Right ventricle myocardium superior (tissue), 1 donor: ENCODE measurements at places on chromosomes 6 and 20.

DNA sequence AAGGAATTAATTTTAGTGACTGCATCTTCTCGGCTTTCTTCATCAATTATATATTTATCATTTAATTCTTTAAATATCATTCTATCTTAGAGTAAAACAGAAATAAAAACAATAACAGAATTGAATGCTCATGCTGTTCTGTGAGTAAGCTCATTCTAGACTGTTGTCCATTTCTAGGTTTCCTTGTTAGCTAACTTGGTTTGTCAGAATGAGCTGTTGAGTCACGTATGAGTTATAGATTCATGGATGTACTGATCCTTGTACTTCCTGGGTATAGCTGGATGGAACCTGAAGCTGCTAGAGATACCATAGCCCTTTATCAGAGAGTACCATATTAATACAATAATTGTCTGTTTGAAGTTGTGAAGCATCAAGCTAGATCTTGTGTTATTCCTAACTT, 515.3 kb downstream of the TENT5A start:
- no peak for DNase-seq

GRCh38 chr20:51378171-51378928, 164.2 kb downstream of the NFATC2 start:
- no peak for DNase-seq

DNA sequence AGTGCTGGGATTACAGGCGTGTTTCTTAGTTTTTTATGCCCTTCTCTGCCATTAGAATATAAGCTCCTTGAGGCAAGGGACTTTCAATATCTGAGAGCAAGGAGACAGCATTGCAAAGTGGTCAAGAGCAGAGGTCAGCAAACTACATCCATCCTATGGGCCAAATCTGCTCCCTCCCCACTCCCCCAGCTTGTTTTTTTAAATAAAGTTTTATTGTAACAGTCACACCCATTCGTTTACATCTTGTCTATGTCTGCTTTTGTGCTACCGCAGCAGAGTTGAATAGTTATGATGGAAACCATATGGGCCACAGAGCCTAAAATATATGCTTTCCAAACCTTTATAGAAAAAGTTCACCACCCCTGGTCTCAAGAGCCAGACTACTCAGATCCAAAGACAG, 227.9 kb downstream of the EYA2 start:
- no peak for DNase-seq

DNA sequence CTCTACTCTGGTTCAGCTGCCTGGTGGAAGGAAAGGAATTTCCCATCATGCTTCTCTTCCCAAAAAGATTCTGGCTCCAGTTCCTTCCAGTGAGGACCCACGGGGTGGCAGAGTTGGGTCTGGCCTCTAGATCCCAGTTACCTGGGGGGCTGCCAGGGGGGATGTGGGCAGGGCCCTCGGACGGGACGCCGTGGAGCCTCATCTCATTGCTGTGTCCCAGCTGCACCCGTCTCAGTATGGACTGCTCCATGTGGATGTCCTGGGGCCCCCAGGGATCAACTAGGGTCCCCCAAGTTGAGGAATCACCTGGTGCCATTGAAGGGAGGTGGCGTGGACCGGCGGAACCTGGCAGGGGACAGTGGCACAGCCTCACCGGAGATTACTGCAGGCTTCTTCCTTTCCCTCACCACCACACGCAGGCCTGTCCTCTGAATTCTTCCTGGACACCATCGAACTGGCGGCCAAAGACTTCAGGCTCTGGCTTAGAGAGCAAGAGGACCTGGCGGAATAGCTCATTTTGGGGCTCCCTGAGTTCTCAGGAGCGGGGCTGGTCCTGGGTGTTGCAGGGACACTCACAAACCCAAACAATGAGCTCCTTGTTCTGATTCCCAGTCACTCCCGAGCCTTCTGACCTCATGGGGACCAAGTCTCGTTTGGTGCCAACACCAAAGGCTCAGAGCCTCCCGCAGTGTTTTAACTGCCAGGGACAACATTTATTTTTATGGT, 8.5 kb downstream of the ZBP1 start:
- DNase-seq = peak; percentile 68

- DNase-seq = no peak
These were observed 253.7 kb upstream of the SUPT3H start for GRCh38 chr6:45631396-45631795.

- DNase-seq = peak; percentile 52
These were observed 1.1 kb upstream of the RPS12 start for GRCh38 chr6:132813173-132813856.

DNA sequence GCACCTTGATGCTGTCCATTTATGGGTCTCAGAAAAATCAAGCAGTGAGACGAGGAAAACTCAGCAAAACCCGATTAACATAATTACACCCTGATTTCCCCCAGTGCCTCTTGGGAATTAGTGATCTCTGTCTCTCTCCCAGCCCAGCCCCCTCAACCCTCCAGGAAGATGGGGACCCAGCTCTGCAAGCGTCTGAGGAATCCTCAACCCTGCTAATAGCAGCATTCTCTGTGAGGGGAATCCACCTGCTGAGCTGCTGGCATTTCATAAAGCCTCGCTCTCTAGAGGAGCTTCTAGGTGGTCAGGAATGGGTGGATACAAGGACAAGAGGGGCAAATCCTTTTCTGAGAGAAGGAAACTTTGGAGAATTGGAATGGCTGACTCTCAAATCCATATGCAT, 13.9 kb downstream of the NR2E1 start:
- DNase-seq = no peak

DNA sequence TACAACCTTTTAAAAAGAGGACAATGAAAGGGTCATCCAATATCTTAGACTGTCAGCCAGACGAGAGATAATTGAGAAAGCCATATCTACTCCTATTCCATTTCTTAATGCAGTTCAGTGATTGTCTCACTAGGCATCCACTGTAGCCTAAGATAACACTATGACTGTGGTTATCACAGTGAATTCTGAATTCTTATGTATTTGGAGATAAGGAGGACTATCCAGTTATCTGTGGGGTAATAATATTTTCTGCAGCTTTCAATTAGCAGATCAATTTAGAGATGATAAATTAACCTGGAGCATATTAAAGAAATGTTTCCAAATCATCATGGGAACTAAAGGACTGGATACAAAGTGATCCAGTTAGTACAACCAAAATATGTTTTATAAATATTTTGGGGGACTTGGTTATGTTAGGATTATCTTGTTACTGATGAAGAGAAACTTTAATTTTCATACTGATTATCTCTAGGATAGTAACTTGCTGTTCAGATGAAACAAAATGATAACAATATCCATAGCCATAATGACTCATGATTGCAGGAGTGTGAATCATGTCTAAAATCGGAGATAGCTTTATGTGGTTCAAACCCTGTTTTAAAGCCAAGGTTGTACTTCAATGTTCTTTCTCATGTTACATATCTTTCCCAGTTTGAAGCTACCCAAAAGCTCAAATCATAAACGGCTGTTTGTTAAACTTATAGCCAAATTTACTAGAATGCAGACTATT, 1152.0 kb downstream of the HACE1 start:
- DNase-seq = no peak

DNA sequence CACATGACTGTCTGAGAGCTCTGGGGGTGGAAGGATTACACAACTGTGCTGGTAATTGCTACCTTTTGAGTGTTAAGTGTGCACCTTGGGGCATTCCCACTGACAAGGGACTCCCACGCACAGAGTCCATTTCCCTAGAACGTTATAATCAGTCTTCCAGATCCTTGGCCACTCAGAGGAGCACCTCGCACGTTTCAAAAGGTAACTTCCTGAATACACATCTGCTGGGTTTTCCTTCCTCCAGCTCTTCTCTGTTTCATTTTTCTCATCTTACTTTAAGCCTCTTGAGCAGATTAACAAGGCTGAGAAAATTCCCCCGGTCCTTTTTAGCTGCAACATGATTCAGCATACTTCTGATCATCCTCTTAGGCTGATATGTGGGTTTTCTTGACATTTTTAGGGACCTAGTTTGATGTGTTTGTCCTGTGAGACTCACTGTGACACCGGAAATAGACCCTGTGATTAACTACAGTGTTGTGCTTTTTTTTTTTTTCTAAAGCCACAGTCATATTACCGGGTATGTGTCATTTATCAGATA, 98.4 kb upstream of the DUSP22 start:
- DNase-seq = no peak

DNA sequence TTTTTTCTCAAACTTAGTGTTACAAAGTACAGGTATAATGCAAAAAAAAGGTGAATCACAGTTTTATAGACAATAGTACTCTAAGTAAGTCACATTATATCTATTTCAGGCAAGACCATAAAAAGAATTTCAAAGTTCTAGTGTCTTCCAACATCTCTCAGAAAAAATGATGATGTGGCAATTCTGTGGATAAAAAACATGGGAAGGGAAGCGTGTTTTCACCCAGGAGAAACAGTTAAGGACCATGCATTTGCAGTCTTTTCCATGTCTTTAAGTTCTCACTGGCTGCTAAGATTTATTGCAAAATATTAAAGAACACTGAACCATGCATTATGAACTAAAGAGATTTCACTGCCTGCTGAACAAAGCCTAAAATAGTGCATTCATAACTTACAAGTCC, 1.8 kb downstream of the SSR1 start:
- DNase-seq = no peak

GRCh38 chr20:4451487-4452081, 270.1 kb upstream of the PRND start:
- DNase-seq = no peak

GRCh38 chr6:117425431-117426153, at the start of gene ROS1:
ROS1 (minus strand) TSS chr6:117425942; CDS start chr6:117425656, 286 bp downstream.
- no peak for DNase-seq

- no peak for DNase-seq
These were observed 52.5 kb downstream of the ATG5 start for GRCh38 chr6:106273087-106273486.

DNA sequence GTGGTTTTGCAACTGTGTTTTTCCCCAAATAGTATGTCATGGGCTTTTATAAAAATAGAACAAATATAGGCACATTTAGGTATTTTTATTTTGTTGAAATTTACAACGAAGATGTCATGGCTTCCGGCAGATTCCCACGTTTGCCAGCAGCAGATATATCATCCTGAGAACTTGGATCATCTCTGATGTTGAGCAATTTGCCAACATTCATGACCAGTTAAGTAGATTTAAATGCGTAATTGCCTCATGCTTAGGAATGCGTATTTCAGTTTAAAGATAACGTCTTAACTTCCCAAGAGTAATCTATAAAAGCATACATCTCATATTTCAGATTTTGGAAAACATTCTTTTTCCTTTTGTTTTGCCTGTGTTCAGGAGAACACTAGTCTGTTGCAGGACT, 457.8 kb downstream of the QKI start:
- DNase-seq = no peak

DNA sequence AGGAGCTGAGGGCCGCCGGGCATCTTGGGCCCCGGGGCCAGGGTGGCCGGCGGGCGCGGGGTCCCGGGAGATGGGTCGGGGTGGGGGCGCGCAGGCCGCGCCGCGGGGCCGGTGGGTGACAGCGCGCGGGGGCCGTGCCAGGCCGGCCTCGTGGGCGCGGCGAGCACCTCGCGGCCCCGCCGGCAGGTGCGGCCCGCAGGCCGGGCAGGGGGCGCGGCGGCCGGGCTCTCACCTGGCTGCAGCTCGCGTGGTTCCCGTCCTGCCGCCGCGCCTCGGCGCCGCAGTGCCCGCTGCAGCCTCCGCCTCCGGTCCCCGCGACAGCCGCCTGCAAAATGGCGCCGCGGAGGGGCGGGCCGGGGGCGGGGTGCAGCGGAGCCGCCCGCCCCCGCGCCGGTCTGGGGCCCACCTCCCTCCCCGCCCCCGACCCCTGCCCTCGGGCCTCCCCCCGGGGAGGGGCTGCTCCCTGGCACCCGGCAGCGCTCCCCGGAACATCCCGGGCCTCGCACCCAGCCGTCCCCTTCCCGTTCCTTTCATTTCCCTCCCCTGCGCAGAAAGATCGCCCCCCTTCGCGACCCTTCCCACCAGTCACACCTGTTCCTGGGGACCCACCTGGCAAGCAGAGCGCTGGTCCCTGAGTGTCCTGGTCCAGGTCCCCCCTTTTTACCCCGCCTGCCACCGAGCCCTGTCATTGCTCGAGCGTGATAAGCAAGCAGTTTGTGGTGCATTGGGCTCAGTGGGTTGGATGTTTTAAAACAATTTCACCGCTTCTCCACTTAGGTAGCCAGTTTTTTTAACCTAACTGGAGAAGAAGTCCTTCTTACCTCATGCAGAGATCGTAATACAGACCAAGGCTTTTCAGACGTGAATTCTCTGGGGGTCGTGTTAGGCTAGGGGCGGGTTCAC, at the start of gene SLC23A2:
Gene SLC23A2, minus strand, starts transcription at position 337 of the 903 bp plus-strand sequence. CDS start 68,948 bp downstream, outside the sequence.
- DNase-seq = peak; percentile 76

GRCh38 chr20:23399568-23400241, 21.6 kb downstream of the NAPB start:
- no peak for DNase-seq

DNA sequence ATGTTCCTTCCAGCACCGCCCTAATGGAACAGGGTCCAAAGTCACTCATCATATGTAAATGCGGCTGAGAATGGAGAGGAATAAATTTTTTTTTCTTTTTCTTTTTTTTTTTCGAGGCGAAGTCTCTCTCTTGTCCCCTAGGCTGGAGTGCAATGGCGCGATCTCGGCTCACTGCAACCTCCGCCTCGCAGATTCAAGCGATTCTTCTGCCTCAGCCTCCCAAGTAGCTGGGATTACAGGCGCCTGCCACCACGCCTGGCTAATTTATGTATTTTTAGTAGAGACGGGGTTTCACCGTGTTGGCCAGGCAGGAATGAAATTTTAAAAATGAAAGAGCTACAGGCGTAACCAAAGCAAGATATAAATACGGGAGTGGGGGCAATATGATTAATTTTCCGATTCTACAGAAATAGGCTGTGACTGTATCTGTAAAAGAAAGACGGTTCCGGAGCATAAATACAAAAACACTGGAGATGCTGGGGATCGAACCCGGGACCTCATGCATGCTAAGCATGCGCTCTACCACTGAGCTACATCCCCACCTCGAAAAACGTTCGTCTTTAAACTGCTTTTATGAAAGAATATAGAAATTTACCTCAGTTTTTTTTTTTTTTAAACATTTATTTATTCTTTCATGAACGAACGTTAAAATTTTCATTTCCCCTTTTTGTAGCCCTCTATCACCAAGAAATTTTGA, 132.2 kb downstream of the GPX5 start:
- peak; percentile 51 for DNase-seq

DNA sequence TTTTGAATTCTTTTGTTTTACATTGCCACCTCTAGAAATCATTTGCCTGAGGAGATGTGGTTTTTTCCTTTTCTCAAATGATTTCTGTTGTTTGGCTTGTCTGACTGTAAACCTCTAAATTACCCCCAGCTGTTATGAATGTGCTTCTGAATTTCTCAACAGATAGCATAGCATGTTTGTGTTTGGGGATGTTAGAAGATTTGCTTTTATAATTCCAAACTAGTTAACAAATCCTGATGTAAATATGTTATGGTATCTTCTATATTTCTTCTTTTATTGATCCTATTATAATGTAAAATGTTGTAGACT, 31.6 kb upstream of the EZR start:
- DNase-seq = no peak

- DNase-seq = no peak
These were observed 24.0 kb upstream of the HDAC2 start for GRCh38 chr6:113994934-113995342.
